ENCODE measurements at places on chromosomes 4 and X.

GRCh38 chr4:53688186-53688790 is 97.0 kb upstream of the LNX1 start:
- DNase-seq, result peak; percentile 10

DNA sequence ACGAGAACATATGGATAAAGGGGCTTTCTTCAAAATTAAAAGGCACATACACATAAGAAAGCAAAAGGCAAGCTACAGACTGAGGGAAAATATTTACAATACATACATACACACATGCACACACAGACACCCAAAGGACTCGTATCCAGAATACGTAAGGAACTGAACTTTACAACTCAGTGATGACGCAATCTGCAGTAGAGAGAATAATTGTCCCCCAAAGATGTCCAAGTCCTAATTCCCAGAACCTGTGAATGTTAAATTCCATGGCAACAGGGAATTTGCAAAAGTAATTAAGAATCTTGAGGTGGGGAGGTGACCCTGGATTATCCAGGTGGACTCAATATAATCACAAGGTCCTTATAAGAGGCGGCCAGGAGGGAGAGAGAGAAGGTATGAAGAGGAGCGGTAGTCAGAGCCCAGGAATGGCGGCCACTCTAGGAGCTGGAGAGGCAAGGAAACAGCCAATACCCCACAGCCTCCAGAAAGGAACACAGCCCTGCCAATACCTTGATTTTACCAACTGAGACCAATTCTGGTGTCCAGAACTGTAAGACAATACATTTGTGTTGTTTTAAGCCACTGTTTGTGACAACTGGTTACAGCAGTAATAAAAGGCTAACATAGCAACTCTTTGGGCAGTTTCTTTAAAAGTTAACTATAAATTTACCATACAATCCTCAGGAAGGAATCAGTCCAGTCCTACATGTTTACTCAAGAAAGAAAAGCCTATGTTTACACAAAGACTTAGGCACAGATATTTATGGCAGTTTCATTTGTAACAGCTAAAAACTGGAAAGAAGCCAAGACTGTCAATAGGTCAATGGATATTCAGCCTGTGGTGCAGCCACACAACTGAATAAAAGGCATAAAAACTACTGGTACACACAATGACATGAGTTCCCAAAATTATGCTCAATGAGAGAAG is 27.3 kb upstream of the STS start:
- DNase-seq, result peak; percentile 62

- no peak for DNase-seq
Observed at GRCh38 chr4:3818371-3818770, 52.2 kb downstream of the ADRA2C start.

DNA sequence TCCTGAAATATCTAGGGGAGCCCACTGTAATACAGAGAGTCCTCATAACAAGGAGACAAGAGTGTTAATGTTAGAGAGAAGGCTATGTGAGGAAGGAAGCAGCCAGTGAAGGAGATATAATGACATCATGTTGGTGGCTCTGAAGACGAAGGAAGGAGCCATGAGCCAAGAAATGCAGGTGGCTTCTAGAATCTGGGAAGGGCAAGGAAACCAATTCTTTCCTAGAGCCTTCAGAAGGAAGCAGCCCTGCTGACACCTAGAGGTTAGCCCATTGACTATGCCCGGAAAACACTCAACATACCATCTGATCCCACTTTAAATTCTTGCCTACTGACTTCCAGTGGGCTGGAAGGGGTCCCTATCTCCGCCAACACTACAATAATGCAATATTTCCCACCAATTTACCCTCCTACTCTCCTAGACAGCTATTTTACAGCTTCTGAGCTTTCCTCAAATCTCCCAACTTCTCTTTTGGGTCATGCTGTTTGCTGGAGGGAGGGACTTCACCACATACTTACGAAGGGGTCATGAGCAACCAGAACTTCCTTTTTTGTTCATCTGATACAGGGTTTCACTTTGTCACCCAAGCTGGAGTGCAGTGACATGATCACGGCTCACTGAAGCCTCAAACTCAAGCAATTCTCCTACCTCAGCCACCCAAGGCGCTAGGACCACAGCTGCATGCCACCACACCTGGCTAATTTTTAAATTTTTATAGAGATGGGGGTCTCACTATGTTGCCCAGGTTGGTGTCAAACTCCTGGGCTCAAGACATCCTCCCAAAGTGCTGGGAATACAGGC is 25.2 kb upstream of the G3BP2 start:
- no peak for DNase-seq

DNA sequence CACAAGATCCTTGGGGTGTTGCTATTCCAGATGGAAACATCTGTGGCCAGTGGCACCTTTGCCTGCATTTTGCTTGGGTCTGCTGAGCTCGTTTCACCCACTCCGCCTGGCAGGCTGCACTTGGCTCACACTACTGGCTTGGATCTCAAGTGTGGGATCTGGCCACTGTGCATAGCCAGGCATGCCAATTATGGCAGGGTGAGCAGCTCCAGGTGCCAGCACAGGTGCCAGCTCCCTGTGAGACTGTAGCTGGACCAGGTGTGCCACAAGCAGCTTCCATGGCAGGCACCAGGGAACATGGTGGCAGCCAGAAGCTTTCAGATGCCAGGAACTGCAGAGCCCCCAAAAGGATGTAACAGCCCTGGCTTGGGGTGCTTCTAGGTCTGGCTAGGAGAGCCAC is 463.8 kb upstream of the PABPC4L start:
- DNase-seq, result no peak

- DNase-seq, result peak; percentile 53
Observed at GRCh38 chrX:88612870-88613329, 134.1 kb upstream of the CPXCR1 start.

GRCh38 chrX:47958761-47959342 is 44.9 kb downstream of the ZNF182 start:
- peak; percentile 46 for DNase-seq

GRCh38 chr4:108303488-108304177 is 134.9 kb upstream of the LEF1 start:
- peak; percentile 50 for DNase-seq

DNA sequence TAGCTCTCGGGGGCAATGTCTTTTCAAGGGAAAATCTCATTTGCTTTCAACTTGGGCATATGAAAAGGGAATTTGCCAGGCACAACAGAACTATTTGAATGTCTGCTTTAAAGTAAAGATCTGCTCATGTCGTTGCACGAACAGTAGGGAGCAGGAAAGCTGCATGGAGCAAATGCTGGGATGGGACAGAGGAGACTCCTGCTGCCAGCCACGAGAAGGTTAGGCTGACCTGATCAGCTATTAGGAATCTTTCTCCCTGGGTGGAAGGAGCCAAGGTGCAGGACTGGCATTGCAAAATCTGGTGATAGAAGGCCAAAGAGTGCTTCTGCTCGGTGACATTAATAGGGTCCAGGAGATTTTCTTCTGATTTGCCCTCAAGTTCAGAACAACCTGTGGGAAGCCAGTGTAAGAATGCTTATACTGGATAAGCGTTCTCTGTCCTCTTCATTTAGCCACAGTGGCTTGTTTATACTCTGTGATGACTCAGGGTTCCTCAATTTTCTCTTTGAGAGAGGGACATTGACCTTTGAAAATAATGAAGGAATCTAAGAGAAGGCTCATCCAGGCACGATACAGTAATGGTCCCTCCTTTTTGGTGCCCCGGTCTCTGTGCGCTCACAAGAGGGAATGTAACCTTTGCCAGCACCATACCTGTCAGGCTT is 22.9 kb downstream of the FHL1 start:
- no peak for DNase-seq

DNA sequence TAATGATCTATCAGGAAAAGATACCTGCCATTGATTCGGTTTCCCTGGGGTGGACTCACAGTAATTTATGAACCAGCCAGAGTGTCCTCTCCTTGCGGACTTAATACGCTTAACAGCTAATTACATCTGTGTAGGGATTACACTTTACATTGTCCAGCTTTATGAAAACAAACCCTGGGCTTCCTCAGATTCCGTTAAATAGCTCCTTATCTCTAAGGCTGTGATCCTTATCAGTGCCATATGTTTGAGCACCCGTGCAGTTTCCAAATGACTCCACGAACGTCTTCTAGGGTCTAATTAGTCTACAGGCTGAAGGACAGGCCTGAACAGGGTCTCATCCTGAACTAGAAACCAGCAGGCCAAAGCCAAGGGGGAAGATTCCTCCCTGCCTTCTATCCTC is 56.9 kb downstream of the KDR start:
- DNase-seq, result no peak

DNA sequence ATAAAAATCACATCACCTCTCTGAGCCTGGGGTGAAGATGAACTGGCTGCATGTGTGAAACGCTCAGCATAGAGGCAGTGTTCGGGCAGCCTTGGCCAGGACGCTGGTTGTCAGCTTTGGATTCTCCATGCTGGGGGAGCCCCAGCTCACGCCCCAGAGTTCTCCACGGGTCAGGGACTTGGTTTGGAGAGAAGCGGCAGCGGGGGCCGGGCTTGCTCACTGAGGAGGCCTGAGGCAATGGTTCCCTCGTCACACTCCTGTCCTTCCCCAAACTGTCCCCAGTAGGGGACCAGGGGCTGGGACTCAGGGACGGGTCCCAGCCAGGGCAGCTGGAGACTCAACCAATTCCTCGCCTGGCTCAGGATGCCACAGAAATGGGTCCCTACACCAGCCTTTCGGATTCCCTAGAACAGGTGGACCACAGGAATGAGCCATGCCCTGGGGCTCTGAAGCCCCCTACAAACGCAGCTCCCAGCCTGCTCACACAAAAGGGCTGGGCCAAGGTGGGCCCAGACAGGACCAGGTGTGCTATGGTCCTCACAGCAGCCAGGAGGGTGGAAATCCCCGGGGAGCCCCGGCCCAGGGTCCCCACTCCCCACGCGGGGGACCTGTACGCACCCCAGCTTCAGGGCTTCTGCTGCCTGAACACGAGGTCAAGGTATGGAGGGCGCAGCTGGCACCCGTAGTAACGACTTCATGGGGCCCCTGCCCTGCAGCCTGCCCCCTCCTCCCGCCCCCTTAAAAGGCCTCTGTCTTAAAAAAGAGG is 1.4 kb downstream of the MXD4 start:
- no peak for DNase-seq

DNA sequence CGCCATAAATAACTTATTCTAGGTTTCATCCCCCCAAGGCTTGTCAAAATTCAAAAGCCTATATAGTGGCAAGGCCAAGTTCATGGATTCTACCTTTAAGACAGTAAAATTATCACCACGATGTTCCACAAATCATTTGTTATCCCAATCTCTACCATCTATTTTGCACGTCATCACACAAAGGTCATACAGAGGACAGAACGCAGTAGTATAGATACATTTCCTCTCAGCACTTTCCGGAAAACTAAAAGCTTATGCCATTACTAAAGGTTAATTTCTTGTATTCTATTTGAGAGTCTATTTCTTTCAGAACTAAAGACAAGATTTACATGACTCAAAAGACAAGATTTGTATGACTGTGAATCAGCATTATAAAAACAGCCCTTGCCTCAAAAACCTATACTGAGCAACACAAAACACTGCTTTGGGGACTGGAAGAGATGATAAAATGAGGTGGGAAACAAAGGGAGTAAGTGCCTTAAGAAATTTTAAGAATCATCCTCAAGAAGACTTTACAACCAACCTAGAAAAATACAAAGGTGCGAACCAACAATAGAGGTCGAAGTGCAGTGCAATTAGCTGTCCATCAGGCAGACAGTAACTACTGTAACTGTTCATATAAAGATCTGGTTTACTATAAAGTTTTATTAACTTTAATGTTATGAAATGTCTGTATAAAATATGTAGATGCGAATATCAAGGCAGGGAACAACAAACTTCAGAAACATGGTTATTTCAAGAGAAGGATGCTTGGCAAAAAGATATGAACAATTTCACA is 7.6 kb downstream of the UBE2D3 start:
- DNase-seq, result no peak

DNA sequence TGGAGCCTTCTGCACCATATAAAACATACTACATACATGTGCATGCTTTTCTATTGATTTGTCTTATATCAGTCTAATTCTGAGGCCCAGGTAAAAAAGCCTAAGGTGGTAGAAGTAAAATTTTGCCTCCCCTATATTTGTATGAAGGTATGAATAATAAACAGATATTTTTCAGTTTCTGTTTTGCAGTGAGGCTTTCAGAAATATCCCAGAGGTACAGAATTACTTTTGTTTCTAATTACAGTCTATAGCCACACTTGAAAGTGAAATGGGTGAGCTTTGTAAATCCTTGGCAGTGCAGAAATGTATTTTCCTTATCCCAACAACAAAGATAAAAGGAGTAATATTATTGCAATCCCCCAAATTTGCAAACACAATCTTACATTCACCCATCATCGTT is 59.5 kb downstream of the DDX60 start:
- DNase-seq, result no peak

DNA sequence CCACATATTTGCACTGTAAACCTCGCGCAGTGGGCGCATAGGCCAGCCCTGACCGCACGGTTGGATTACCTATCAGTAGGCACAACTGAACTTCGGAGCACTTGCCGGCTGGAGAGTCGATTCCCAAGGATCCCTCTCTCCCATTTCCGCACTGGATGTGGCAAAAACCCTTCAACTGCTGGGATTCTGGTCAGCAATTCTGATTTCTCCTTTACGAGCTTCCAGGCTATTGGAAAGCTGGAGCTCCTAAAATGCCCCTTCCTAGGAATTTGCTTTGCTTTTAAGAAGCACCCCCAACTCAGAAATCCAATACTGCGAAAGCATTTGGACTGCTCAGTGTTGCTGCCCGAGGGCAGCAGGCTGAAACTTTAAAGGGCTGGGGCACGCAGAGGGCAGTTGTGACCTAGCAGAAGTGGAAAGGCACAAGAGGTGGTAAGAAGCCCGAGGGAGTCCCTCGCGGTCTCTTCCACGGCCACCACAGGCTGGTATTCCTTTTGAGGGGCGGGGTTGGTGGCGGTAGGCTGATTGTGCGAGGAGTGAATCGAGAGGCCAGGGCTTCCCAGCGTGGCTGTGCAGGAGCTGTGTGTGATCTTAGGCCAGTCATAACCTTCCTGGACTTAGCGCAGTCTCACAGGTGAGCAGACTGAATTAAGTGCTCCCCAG is 1.6 kb downstream of the ZAR1 start:
- DNase-seq, result no peak

- DNase-seq, result peak; percentile 73
Observed at GRCh38 chr4:158729716-158730559, 6.7 kb upstream of the PPID start.

GRCh38 chr4:22190855-22191254 is 242.3 kb upstream of the KCNIP4 start:
- DNase-seq, result peak; percentile 9

DNA sequence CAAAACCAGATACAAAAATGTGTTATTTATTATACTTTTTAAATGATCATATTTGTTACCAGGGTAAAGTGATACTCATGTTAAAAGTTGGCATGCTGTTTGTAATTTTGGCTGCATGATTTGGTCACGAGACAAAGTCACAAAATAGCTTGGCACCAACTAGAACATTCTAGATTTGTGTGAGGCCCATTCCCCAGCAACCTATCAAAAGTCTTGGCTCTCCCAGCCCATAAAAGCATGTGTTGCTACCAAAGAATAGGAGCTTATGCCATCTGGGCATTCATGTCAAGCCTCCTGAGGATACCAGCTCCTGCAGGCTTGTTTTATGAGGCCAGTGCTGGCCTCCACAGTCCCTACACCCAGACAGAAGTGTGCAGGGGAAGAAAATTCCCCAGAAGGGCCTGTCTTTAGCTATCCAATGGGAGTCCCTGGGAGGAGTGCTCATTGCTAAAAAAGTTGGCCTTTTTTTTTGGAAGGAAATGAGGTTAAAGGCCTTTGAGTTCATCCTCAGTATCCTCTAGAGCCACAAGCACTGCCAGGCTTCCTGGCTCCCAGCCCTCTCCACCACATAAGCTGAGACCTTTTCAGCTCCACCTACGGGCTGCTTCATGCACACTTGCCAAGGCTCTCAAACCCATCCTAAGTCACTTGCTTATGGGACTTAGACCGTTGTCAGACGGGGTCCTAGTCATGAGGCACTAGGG is 211.9 kb upstream of the EOLA2 start:
- DNase-seq, result no peak

Measured in DMS53 (cell line).